ENCODE measurements at places on chromosomes 5 and 9.
A peak's percentile ranks its signal among the peaks of the same experiment; 100 is the strongest.

DNA sequence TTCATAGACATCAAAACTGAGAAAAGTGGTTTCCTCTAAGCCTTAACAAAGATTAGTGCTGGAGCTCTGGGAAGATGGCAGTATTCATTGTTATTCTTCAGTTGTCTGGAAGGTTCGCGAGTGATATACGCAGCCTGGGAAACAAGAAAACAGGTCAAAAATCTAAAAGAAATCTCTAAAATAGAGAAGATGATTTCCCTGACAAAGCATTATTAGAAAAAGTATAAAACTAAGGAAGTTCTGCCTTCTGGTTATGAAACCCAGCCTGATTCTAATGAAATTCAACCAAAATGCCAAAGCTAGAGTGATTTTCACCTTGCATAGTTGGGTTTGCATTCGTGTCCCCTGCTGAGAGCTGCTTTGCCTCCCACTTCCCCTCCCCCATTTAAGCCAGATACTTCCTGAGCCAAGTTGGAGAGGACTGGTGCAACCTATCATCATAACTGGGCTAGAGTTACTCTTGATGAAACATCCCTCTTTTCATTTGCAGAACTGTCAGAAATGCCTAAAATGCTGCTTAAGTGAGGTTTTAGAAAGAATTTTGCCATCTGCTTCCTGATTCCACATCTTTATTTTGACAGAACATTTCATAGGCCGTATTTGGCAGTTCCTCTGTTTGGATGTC lies 48.4 kb downstream of the NDFIP1 start:
- peak; percentile 29 for DNase-seq

DNA sequence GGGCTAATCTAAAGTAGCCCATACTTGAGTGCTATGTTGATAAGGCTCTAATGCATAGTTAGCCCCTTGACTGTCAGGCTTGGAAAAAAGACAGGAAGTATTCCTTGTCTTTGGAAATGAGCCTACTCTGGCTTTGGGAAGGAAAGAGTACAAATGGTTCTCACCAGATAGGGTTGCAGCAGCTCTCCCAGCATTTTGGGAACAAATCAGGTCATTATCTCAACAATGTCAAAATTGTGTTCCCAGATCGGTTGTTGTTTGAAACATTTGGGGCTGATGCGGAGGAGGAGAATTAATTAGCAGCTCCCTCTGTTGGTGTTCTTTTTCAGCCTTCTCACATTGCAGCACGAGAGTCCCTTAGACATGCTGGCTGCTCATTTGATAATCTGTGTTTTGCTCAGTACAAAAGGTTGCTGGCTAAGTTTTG lies 294.7 kb upstream of the DMRT1 start:
- no peak for DNase-seq

DNA sequence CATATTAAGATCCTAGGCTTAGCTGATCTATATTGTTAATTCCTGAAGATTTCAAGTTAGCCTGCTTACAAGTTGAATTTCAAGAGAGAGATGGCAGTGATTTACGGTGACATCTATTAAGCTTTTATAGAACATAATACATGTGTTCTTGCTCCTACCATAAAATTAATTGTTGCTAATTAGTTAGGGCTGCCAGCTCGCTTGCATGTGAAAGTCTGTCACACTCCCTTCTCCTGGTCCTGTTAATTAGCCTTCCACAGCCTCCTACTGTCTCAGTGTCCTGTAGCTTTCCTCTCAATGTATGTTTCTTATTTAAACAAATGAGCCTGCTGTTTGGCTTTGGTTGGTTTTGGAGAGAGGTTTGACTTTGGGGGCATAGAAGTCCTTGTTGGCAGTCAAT lies 247.2 kb downstream of the NTRK2 start:
- DNase-seq, result no peak

DNA sequence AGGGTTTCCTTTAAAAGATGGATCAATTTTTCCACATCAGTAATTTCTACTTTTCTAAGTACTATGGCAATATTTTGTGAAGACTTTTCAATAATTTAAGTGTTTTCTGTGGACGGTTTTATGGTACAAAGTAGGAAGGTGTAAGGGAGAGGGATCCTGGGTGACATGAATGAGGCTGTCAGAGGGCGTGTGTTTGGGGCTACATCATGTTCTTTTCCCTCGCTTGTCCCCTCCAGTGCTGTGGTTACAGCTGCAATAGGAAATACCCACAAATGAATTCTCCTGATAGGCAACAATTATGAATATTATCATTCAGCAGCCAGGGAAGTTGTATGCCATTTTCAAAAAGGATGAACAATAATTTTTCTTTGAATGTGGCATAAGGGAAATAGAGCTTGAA lies 83.8 kb downstream of the CAVIN4 start:
- no peak for DNase-seq

GRCh38 chr5:36739751-36740221 lies 133.4 kb downstream of the SLC1A3 start:
- DNase-seq, result peak; percentile 51

GRCh38 chr5:6525910-6526309 lies 77.3 kb downstream of the UBE2QL1 start:
- DNase-seq, result peak; percentile 12

GRCh38 chr5:9302218-9302617 lies 243.7 kb downstream of the SEMA5A start:
- peak; percentile 26 for DNase-seq

DNA sequence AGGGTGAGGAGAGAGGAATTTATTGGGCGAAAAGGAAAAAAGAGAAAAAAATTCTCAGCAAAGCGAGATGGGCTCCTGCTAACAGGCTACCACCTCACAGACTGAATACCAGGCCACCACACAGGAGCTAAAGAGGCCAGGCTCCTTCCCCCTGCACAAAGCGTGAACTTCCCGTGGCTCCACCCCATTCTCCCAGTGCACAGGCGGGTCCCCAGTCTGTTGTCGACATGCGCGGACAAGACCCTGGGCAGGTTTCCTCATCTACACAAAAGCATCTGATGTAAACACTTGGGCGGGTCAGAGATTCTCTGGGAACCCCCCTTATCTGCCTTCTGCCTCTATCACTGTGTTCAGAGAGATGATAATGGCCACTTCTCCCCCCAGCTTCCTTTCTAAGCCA lies 34.2 kb downstream of the IL31RA start:
- DNase-seq, result no peak

DNA sequence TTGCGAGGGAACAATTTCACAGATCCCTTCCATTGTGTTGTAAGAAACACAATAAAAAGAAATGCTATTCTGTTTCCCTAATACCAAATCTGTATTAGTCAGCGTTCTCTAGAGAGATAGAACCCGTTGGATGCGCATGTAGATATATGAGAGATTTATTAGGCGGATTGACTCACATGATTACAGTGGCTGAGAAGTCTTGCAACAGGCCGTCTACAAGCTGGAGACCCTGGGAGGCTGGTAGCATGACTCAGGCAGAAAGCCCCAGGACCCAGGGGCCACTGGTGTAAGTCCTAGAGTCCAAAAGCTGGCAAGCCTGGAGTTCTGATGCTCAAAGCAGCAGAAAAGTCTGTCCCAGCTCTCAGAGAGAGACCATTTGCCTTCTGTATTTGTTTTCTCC lies 18.4 kb upstream of the IL17B start:
- peak; percentile 98 for DNase-seq

DNA sequence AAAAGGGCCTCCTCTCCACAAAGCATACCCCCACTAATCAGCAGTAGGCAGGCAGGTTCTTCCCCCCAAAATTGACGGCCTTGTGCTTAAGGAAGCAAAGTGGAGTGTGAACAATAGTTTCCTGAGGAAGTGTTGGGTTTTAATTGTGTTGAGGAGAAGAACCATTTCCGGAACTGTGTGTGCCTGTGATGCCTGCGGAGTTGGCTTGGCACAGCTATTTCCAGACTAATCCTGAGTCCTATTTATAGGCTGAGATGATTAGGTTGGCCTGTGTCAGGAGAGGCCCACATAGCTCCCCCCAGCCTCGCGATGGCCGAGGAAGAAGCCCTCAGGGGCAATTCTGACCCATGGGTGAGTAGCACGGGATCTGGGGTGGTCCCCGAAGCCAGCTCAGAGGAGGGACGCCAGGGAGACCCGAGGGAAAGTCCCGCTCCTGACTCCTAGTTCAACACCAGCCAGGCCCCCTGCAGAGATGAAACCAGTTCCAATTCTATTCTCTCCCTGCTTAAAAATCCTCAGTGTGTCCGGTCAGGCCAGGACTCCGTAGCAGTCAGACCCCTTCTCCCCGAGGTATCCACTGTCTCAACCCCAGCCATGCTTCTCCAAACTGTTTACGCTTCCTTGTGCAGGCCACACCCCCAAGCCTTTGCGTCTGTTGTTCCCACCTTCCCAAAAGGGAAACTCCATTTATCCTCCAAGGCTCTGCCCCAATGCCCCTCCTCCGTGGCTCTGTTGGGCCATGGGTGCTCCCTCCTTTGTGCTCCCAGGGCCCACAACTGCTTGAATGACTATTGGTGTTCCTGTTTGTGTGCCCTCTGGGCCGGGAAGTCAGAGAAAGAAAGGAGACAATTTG lies 18.1 kb downstream of the GSN start:
- DNase-seq, result peak; percentile 79

GRCh38 chr5:1747079-1747802 lies 52.4 kb downstream of the MRPL36 start:
- no peak for DNase-seq

DNA sequence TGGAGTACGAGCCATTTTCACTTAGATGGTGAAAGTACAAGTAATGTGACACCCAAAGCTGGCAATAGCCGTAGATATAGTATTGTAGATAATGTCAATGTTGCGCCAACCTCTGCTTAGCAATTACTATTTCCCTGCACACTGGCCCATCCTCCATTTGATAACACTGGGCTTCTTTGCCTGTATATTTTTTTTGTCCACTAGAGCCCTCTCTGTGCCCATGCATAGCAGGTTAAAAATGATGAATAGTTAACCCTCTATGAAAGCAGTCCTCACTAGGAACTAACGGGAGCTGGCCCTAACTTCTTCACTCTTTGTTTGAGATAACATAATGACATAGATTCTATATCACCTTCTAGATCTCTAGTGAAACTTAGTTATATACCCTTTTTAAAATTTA lies 416.8 kb downstream of the TUSC1 start:
- DNase-seq, result no peak

DNA sequence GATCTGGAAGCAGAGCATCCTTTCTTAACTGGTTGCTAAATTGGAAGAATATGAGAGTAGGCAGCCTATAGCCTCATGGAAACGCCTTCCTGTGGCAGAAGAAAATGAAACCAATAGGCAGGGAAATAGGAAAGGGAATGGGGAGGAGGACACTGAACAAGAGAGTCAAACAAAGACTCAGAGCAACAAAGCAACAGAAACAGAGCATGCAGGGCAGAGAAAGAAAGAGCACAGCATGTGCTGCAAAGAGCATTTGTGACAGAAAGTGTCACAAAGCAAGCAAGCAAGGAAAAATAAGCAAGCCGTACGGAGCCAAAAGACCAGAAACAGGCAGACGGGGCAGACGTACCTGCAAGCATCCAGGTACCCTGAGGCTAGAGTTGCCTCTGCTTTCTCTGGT lies 123.1 kb downstream of the RAPGEF6 start:
- no peak for DNase-seq

- DNase-seq, result no peak
These were observed 7.4 kb upstream of the MRPS2 start for GRCh38 chr9:135492886-135493669.

All from fibroblast of skin of right biceps (primary cell).